ENCODE measurements at places on chromosomes 5 and 9.
A peak's percentile ranks its signal among the peaks of the same experiment; 100 is the strongest.

DNA sequence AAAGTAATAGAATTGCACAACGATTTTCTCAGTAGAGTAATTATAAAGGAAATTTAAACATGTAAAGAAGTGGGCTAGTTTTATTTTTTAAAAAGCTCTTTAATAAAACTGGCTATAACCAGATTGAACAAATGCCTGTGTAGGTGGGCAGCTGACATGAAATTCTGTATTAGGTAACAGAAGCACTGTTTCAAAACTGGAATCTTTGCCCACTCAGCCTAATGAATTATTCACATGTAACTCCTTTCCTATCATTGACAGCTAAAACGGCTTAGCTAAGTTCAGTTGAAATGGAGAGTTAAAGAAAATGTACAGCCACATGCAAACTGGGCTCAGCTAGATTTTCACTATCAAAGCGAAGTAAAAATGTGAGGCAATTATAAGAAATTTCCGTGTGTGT, 1300.1 kb upstream of the ACO1 start:
- H3K36me3 ChIP-seq: no peaks in the 10 kb centered on the region
- no peaks in the 10 kb centered on the region for H3K27me3 ChIP-seq
- no peak overlapping the region for H3K4me3 ChIP-seq
- DNase-seq: no peak

DNA sequence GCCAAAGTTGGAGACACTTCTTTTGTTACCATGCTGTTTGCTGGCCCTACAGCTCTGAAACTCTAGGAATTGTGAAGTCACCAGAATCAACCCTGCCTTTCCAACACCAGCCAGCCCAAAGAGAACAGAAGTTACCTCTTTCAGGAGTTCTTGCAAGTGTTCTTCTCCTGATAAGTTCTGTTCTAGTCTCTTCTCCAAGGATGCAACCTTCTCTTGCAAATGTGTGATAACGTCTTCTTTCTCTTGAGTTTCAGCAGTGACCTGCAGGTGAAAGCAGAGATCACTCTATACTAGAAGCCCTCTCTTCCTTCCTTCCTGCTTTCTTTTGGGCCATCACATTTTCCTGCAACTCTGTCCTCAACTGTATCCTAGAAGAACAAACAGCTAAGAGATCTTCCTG, 29.1 kb downstream of the GOLGA1 start:
- H3K27ac ChIP-seq: no peak overlapping the region
- H3K4me1 ChIP-seq: no peaks in the 10 kb centered on the region
- H3K4me3 ChIP-seq: no peak overlapping the region
- H3K36me3 ChIP-seq: peaks cover 96% of the 10 kb centered on the region
- H3K27me3 ChIP-seq: no peaks in the 10 kb centered on the region
- DNase-seq: no peak

DNA sequence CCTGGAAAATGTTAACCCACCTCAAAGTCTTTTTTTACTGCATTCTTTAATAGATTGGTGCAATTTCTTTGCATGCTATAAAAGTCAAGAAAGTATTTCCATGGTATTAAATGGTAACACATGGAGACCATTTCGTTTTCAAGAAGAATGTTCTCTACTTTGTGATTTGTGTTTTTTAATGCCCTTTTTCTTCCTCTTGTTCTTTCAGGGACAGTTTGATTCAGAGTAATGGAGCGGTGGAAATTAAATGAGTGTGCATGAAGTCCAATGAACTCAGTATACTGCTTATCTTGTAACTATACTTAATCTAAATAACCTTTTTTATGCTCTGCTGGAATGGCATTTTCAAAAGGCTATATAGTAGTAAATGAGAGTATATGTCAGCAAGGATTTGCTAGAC, 507.0 kb upstream of the CDH6 start:
- no peaks in the 10 kb centered on the region for H3K4me1 ChIP-seq
- H3K27me3 ChIP-seq: no peaks in the 10 kb centered on the region
- no peak overlapping the region for H3K27ac ChIP-seq
- DNase-seq: no peak
- H3K4me3 ChIP-seq: no peak overlapping the region
- H3K36me3 ChIP-seq: no peaks in the 10 kb centered on the region

- H3K27me3 ChIP-seq: no peaks in the 10 kb centered on the region
- H3K4me3 ChIP-seq: no peak overlapping the region
- H3K27ac ChIP-seq: no peak overlapping the region
- no peak for DNase-seq
- H3K4me1 ChIP-seq: peaks cover 3% of the 10 kb centered on the region
Observed at GRCh38 chr5:126718236-126718868, 58.6 kb upstream of the LMNB1 start.

GRCh38 chr9:98342098-98342819, 86.8 kb upstream of the TBC1D2 start:
- no peak overlapping the region for H3K27ac ChIP-seq
- H3K36me3 ChIP-seq: no peaks in the 10 kb centered on the region
- H3K4me1 ChIP-seq: no peaks in the 10 kb centered on the region
- no peaks in the 10 kb centered on the region for H3K27me3 ChIP-seq

- no peak for DNase-seq
- H3K4me1 ChIP-seq: no peaks in the 10 kb centered on the region
- H3K27me3 ChIP-seq: no peaks in the 10 kb centered on the region
- H3K4me3 ChIP-seq: no peak overlapping the region
- H3K27ac ChIP-seq: no peak overlapping the region
- no peaks in the 10 kb centered on the region for H3K36me3 ChIP-seq
Observed at GRCh38 chr9:107694390-107694789, 204.8 kb upstream of the KLF4 start.

DNA sequence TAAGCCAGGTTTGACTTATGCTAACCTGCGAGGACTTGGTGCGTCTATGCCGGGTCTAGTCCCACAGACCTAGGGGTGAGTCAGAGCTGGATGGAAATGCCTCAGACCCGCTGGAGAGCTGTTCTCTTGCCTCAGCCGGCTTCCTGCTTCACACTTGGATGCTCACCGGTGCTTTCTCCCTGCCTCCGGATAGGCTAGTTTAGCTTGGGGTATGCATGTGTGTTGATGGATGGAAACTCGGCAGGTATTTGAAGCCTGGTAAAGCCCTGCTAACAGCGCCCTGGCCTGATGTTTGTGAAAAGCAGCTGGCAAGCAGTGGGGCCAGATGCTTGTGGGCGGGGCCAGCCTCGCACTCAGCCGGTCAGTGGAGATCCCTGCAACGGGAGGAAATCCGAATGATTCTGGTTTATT, 29.3 kb downstream of the PRRC2B start:
- no peak for DNase-seq
- H3K36me3 ChIP-seq: no peaks in the 10 kb centered on the region
- H3K4me1 ChIP-seq: peaks cover 64% of the 10 kb centered on the region
- peak overlapping the region; percentile 56 for H3K27ac ChIP-seq
- H3K4me3 ChIP-seq: peak overlapping the region; percentile 5

DNA sequence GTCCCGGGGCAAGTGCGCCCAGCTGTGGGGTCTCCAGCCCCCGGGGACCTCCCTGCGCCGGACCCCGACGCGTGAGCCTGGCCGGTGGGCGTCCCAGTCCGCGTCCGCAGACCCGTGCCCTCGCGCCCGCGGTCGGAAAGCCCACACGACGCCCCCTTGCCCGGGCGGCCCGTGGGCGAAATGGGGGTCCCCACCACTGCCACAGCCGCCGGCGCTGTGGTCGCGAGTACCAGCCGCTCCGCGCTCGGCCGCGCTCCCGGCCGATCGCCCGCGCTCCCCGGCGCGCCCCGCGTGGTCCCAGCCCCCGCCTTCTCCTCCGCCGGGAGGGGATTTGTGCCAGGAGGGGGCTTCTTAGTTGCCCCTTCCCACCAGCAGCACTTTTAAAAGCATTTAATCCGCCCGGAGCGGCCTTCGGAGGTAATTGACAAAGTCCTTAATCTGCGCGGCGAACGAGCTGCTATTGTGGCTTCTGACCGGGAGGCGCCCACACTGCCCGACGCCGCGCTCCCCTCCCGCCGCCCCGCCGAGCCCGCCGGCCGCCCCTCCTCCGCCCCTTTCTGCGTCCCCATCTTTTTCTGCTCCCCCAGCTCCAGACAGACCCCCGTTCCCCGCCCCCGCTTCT, 469 bp upstream of the FIBCD1 start:
- peak overlapping the region; percentile 55 for H3K4me3 ChIP-seq
- H3K36me3 ChIP-seq: no peaks in the 10 kb centered on the region
- H3K27me3 ChIP-seq: peaks cover 85% of the 10 kb centered on the region
- H3K4me1 ChIP-seq: peaks cover 10% of the 10 kb centered on the region

GRCh38 chr5:18789218-18789998, 1155.1 kb downstream of the TAF11L14 start:
- no peaks in the 10 kb centered on the region for H3K27me3 ChIP-seq
- no peak overlapping the region for H3K27ac ChIP-seq
- H3K4me3 ChIP-seq: no peak overlapping the region
- no peak for DNase-seq

DNA sequence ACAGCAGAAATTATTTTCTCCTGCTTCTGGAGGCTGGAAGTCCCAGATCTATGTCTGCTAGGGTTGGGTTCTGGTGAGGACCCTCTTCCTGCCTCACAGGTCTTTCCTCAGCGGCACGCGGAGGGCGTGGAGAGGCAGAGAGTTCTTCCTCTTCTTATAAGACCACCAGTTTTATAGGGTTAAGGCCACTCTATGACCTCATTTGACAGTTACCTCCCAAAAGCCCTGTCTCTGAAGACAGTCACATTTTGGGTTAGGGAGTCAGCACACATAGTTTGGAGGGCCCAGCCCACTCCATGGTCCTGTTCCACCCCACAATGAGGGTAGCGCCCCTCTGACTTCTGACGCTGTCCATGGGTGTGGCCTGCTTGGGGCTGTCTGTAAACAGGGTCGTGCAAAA, 46.7 kb downstream of the TRIP13 start:
- no peak overlapping the region for H3K27ac ChIP-seq
- H3K36me3 ChIP-seq: no peaks in the 10 kb centered on the region
- peaks cover 9% of the 10 kb centered on the region for H3K27me3 ChIP-seq
- no peak for DNase-seq
- no peak overlapping the region for H3K4me3 ChIP-seq

DNA sequence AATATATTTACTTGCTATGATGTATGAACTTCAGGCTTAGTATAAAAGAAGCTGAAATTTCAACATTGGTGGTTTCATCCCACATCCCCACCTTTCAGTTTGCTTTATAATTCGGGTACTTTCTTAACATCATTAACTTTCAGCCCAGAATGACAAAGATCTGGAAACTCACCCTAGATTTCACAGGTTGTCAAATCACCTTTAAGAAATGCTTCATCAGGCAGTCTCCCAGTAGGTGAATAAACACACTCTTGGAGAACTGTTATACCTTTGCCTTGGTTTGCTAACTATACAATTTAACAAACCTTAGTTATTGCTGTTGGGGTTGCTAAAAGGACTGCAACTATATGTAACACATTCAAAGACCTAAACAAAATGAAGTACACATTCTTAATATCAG, 54.4 kb downstream of the MLANA start:
- DNase-seq: no peak
- no peak overlapping the region for H3K27ac ChIP-seq
- no peaks in the 10 kb centered on the region for H3K36me3 ChIP-seq
- peaks cover 4% of the 10 kb centered on the region for H3K4me1 ChIP-seq
- H3K27me3 ChIP-seq: no peaks in the 10 kb centered on the region

DNA sequence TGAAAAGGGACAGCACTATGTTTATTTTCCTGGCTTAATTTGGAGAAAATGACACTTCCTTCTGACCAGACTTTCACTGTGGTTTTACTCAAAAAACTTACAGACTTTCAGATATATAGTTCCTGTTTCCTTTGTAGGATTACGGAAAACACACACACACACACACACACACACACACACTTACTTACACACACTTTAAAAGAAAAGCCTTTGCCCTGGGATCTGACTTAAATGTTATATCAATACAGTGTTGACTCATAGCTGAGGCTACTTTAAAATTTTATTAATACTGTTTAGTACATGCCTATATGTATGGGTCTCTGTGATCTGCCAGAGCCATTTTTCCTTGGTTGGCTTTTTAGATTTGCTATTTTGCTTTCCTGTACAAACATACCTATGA, 758.3 kb downstream of the DNAH5 start:
- H3K27me3 ChIP-seq: no peaks in the 10 kb centered on the region
- DNase-seq: no peak
- H3K27ac ChIP-seq: no peak overlapping the region
- H3K4me3 ChIP-seq: no peak overlapping the region

- no peaks in the 10 kb centered on the region for H3K4me1 ChIP-seq
- no peaks in the 10 kb centered on the region for H3K36me3 ChIP-seq
- no peaks in the 10 kb centered on the region for H3K27me3 ChIP-seq
- no peak overlapping the region for H3K27ac ChIP-seq
- H3K4me3 ChIP-seq: no peak overlapping the region
Observed at GRCh38 chr9:116815835-116816234, 128.7 kb downstream of the TRIM32 start.

DNA sequence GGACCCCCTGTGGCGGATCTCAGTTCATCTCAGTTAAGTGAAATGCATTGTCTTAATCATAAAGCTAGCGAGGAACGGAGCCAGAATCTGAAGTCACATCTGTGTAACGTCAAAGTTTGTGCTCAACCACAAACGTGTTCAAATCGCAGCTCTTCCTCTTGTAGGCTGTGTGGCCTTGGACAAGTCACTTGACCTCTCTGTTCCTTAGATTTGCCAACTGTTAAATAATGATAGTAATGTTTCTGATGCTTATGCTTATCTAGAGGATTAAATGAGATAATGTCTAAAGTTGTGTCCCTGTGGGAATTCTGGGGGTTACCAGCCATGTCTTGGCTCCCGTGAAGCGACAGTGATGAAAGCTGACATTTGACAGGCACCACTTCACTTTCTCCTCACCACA, 69.2 kb upstream of the NEURL1B start:
- H3K27ac ChIP-seq: no peak overlapping the region
- no peak overlapping the region for H3K4me3 ChIP-seq
- no peak for DNase-seq
- no peaks in the 10 kb centered on the region for H3K36me3 ChIP-seq
- H3K27me3 ChIP-seq: no peaks in the 10 kb centered on the region

DNA sequence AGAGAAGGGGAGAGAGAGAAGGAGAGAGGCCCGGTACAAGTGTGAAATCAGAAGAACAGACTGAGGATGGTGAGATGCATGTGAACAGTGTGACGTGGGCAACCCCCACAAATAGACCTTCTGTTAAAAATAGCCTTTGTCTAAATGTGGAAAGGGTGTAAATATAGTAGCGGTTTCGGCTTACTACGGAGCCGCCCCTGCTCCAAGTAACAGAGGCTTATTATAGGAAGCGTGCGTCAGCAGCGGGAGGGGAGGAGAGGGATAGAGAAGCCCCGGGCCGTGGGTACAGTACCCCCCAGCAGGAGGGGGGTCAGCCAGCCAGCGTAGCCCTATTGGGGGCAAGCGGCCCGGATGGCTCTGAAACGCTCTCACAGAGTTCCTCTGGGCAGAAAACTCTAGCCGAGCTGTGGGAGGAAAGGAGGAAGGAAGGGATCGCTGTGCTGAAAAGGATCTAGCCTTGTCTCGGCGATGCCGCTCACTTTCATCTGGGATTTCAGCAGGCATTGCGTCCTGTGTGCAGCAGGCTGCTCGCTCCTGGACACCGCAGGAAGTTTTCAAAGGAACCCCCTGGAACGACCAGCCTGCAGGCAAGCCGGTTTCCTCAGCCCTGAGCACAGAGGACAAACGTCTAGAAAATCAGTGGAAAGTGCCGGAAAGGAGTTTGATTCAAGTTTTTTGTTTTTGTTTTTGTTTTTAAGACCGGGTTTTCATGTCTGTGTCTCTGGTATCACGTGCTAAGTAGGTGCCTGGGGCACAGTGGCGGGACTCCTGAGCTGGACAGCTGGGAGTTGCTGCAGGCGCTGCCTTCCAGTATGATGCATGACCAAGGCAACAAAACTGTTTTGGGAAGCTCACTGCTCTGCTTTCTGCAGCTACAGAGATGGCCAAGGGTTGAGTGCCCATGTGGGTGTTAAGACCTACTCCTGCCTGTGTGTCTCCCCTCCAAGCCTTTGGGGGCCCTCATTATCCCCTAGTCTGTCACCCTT, 146.6 kb downstream of the SEC61B start:
- peak overlapping the region; percentile 54 for H3K4me3 ChIP-seq
- no peaks in the 10 kb centered on the region for H3K27me3 ChIP-seq
- H3K27ac ChIP-seq: peak overlapping the region; percentile 84
- peak; percentile 83 for DNase-seq
- peaks cover 19% of the 10 kb centered on the region for H3K4me1 ChIP-seq

Data from heart left ventricle (tissue), 16 donors.